HFFc6 (cell line): ENCODE measurements at places on chromosomes 2 and 18. TPM values are rescaled to one million over a fixed set of nuclear protein-coding genes. Genes with fewer than 3 reads are reported as not detected.

The DSG3 gene
- total RNA-seq, result not detected in 3 replicates

- peaks cover 16% of the 10 kb centered on the region for H3K27me3 ChIP-seq
- no peak overlapping the region for H3K4me3 ChIP-seq
- peaks cover 31% of the 10 kb centered on the region for H3K36me3 ChIP-seq
- H3K27ac ChIP-seq, result no peak overlapping the region
- peaks cover 64% of the 10 kb centered on the region for H3K4me1 ChIP-seq
Observed at GRCh38 chr2:85787981-85788340, 34.2 kb downstream of the ATOH8 start.

- H3K27ac ChIP-seq, result no peak overlapping the region
- H3K27me3 ChIP-seq, result peaks cover 6% of the 10 kb centered on the region
- no peaks in the 10 kb centered on the region for H3K36me3 ChIP-seq
- H3K4me3 ChIP-seq, result no peak overlapping the region
- H3K4me1 ChIP-seq, result no peaks in the 10 kb centered on the region
Observed at GRCh38 chr2:8022908-8023640, 658.8 kb upstream of the ID2 start.

The TMEFF2 gene
- total RNA-seq, result 0.22 to 0.38 TPM in 2 of 3 replicates, not detected in the other

DNA sequence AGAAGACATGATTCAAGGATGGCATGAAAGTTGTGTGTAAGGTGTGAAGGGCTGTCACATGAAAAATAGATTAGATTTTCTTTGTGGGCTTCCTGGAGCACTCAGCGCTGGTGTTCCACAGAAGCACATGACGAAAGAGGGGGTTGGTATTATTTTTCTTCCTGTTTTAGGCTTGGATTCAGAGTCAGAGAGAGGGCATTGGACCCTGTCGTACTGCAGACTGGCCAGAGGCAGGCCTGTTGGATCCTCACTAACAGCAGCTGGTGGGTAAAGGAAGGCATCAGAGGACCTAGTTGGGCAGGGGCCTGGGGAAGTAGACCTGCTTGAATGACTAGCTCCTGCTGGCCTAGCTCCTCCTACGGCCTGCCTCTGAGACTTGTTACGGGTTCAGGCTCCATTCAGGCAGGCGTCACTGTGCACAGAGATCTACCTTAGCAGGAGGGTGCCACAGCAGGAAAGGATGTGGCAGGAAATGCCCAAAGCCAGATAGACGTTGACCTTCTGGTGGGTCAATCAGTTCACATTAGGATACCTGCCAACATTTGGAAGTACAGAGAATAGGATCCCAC is 13.1 kb downstream of the CTLA4 start:
- H3K4me1 ChIP-seq, result no peaks in the 10 kb centered on the region
- H3K27ac ChIP-seq, result no peak overlapping the region
- H3K36me3 ChIP-seq, result no peaks in the 10 kb centered on the region
- no peak for DNase-seq
- H3K27me3 ChIP-seq, result peaks cover 7% of the 10 kb centered on the region

DNA sequence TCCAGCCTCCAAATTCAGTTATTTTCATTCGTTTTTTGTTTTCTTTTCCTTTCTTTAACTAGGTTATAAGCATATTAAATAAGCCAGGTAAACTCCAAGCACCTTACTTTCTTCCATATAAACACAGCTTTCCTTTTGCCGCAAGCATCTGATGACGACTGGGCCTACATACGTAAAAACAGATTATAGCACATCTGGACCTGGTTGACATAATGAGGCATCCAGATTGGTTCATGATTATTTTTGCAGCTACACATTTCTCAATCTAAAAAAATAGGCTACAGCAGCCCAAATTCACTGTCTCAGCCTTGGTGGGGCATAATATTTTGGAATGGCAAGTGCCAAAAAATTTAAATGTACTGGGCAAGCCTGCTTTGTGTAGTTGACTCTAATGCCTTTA is 7.7 kb downstream of the CYP1B1 start:
- H3K4me3 ChIP-seq, result no peak overlapping the region
- DNase-seq, result no peak
- no peak overlapping the region for H3K27ac ChIP-seq
- no peaks in the 10 kb centered on the region for H3K36me3 ChIP-seq
- H3K27me3 ChIP-seq, result peaks cover 14% of the 10 kb centered on the region

DNA sequence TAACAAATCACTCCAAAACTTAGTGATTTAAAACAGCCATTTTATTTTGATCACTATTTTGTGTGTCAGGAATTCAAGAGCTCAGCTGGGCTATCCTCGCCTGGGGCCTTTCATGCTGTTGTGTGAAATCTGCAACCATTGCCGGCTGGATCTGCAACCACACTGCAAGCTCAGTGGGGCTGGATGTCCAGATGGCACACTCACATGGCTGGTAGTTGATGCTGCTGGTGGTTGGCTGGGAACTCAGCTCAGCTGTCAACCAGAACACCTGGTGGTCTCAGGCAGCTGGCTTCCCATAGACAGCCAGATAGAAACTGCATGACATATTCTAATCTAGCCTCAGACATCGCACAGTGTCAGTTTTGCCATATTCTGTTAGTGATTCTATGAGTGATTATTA is 30.6 kb upstream of the AP1S3 start:
- H3K27me3 ChIP-seq, result no peaks in the 10 kb centered on the region; the same call in none of the 2 replicates
- H3K36me3 ChIP-seq, result peaks cover 15% of the 10 kb centered on the region
- H3K4me3 ChIP-seq, result no peak overlapping the region
- no peak overlapping the region for H3K27ac ChIP-seq
- no peak for DNase-seq

DNA sequence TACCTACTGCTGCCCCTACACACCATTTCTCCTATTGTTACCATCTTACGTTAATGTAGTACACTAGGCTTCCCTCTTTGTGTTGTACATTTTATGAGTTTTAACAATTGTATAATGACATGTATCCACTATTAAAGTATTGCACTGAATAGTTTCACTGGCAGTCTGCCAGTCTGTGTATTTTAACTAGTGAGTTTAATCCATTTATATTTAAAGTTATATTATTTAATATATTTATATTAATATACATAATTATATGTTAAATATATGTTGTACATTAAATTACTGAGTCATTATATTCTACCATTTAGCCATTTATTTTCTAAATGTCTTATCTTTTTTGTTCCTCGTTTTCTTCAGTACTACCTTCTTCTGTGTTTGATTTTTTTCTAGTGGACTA is 44.8 kb upstream of the PHLPP1 start:
- peaks cover 17% of the 10 kb centered on the region for H3K27me3 ChIP-seq
- no peak for DNase-seq
- H3K36me3 ChIP-seq, result no peaks in the 10 kb centered on the region
- no peak overlapping the region for H3K4me3 ChIP-seq
- H3K4me1 ChIP-seq, result no peaks in the 10 kb centered on the region
- no peak overlapping the region for H3K27ac ChIP-seq

- no peak overlapping the region for H3K4me3 ChIP-seq
- no peaks in the 10 kb centered on the region for H3K4me1 ChIP-seq
- peaks cover 2% of the 10 kb centered on the region for H3K27me3 ChIP-seq
- DNase-seq, result no peak
- no peaks in the 10 kb centered on the region for H3K36me3 ChIP-seq
Observed at GRCh38 chr18:57231864-57232263, 85.0 kb downstream of the BOD1L2 start.

The GALNT5 gene
- 27.8 to 70.0 TPM (median 41.2 TPM) in 3 replicates for total RNA-seq

DNA sequence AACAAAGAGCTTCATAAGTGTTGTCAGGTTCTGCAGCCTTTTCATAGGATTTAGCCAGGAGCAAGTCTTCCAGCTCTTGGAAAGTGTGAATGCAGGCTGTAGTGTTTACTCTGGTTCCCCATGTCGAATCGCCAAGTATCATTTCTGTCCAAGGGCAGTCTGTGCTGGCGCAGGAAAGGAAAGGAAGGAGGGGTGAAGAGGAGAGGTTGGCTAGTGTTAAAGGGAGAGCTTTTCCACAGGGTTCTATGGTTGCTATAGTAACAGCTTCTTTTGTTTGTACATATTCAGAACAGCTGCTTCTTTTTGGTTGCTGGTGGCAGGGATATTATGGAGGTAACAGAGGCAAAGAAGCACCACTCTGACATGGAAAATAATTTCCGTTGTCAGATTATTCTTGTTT is 69.9 kb downstream of the KCNH7 start:
- H3K36me3 ChIP-seq, result no peaks in the 10 kb centered on the region
- H3K4me1 ChIP-seq, result no peaks in the 10 kb centered on the region
- no peaks in the 10 kb centered on the region for H3K27me3 ChIP-seq
- H3K4me3 ChIP-seq, result no peak overlapping the region

GRCh38 chr2:189511210-189511959 is 69.2 kb downstream of the SLC40A1 start:
- H3K4me1 ChIP-seq, result no peaks in the 10 kb centered on the region
- no peak overlapping the region for H3K4me3 ChIP-seq

- peaks cover 6% of the 10 kb centered on the region for H3K4me1 ChIP-seq
- H3K27ac ChIP-seq, result no peak overlapping the region
- H3K4me3 ChIP-seq, result no peak overlapping the region
- H3K27me3 ChIP-seq, result no peaks in the 10 kb centered on the region; the same call in 1 of the 2 replicates
Observed at GRCh38 chr2:143466391-143466790, 337.2 kb downstream of the ARHGAP15 start.

DNA sequence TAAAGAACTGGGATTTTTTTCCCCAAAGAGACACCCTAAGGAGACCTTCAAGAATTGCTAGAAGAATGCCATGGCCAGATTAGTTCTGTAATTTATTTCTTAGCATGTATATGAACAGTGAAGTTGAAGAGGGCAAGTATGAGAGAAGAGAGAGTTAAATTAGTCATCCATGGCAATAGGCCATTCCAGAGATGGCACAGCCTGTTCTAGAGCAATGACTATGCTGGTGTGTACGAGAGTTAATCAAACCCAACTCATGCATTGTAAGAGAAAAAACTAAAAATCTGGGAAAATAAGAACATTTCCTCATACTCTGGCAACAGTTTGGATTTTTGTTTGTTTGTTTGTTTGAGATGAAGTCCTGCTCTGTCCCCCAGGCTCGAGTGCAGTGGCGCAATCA is 112.1 kb upstream of the PIK3C3 start:
- no peaks in the 10 kb centered on the region for H3K4me1 ChIP-seq
- peak; percentile 0 for DNase-seq
- H3K4me3 ChIP-seq, result no peak overlapping the region
- H3K36me3 ChIP-seq, result no peaks in the 10 kb centered on the region

DNA sequence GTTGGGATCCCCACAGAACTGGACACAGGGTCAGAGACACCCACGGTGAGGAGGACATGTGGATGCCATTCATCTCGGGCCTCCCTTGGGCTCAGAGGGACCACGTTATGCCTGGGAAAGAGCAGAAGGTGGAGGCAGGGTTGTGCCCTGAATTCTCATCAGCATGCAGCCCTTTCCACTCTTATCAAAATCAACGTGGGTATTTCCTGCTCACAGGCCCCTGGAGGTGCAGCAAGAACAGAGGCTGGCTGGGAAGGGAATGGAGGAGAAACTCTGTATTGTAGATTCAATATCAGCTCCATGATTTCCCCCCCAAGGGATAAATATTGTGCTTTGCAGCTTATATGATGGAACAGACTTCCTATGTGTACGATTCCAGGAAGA is 90.9 kb downstream of the SETBP1 start:
- H3K36me3 ChIP-seq, result no peaks in the 10 kb centered on the region
- no peaks in the 10 kb centered on the region for H3K4me1 ChIP-seq
- no peak overlapping the region for H3K27ac ChIP-seq
- no peak overlapping the region for H3K4me3 ChIP-seq

- peak overlapping the region; percentile 39 for H3K27ac ChIP-seq
- peaks cover 15% of the 10 kb centered on the region for H3K4me1 ChIP-seq
- H3K27me3 ChIP-seq, result peaks cover 7% of the 10 kb centered on the region; the same call in 1 of the 2 replicates
- DNase-seq, result peak; percentile 79
Observed at GRCh38 chr2:30979822-30980245, 158.4 kb downstream of the GALNT14 start.

- no peak for DNase-seq
- no peaks in the 10 kb centered on the region for H3K27me3 ChIP-seq
- H3K27ac ChIP-seq, result no peak overlapping the region
- H3K4me3 ChIP-seq, result no peak overlapping the region
- no peaks in the 10 kb centered on the region for H3K4me1 ChIP-seq
- H3K36me3 ChIP-seq, result no peaks in the 10 kb centered on the region
Observed at GRCh38 chr2:141524777-141525176, 606.0 kb downstream of the LRP1B start.

The PLCL1 gene
- total RNA-seq, result 0.07 to 0.14 TPM (median 0.09 TPM) in 3 replicates

The UCN gene
- total RNA-seq, result 0.46 to 0.83 TPM (median 0.79 TPM) in 3 replicates

- peaks cover 48% of the 10 kb centered on the region for H3K36me3 ChIP-seq
- peaks cover 28% of the 10 kb centered on the region for H3K4me1 ChIP-seq
- H3K4me3 ChIP-seq, result no peak overlapping the region
- no peaks in the 10 kb centered on the region; the same call in none of the 2 replicates for H3K27me3 ChIP-seq
Observed at GRCh38 chr2:223846515-223846914, 9.1 kb upstream of the AP1S3 start.

- peaks cover 12% of the 10 kb centered on the region for H3K36me3 ChIP-seq
- H3K4me3 ChIP-seq, result no peak overlapping the region
- no peaks in the 10 kb centered on the region for H3K27me3 ChIP-seq
- DNase-seq, result no peak
- no peak overlapping the region for H3K27ac ChIP-seq
- H3K4me1 ChIP-seq, result peaks cover 26% of the 10 kb centered on the region
Observed at GRCh38 chr2:168174756-168175155, 72.6 kb downstream of the STK39 start.

- no peaks in the 10 kb centered on the region for H3K27me3 ChIP-seq
- no peak overlapping the region for H3K4me3 ChIP-seq
- H3K36me3 ChIP-seq, result no peaks in the 10 kb centered on the region
- peaks cover 40% of the 10 kb centered on the region for H3K4me1 ChIP-seq
- DNase-seq, result peak; percentile 15
Observed at GRCh38 chr2:190714958-190715357, 66.1 kb downstream of the NAB1 start.

DNA sequence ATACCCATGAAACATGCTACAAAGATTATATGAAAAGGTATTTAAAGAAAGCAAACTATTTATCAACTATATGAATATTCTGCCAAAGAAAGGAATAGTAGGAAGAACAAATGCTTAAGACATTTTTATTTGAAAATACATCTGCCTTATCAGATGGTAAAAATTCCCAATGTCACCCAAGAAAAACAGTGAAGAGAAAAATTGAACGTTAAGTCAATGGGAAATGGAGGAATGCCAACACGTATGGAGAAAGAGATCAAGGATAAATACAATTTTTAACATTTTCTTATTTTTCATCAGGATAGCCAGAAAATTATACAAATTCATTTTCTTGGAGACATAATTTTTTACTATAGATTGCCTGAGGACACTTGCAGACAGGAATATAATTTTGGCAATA is 394.2 kb downstream of the ZEB2 start:
- no peaks in the 10 kb centered on the region for H3K27me3 ChIP-seq
- peaks cover 38% of the 10 kb centered on the region for H3K4me1 ChIP-seq
- no peak overlapping the region for H3K27ac ChIP-seq
- H3K4me3 ChIP-seq, result no peak overlapping the region

The SLC5A7 gene
- not detected in 3 replicates for total RNA-seq

DNA sequence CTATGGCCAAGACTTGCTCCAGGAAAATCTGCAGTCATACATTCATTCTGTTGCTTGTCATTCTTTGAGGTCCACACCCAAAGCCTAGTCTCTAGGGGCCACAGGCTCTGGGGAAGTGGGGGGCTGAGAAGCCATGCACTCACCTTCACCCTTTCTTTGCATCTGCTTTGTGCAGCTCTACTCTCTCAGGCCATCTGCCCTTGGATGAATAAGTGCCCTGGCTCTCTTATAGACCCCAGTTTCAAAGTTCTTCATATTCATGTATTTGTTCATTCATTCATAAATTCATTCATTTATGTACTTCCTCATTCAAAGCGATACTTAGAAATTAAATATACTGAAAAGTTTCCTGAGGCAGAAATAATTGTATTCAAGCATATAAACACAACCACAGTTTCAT is 130.3 kb upstream of the FAM98A start:
- H3K27ac ChIP-seq, result no peak overlapping the region
- H3K4me1 ChIP-seq, result no peaks in the 10 kb centered on the region
- H3K36me3 ChIP-seq, result peaks cover 6% of the 10 kb centered on the region; the same call in 1 of the 2 replicates
- no peak for DNase-seq
- no peak overlapping the region for H3K4me3 ChIP-seq
